Epithelial cell of proximal tubule (primary cell): ENCODE measurements at places on chromosomes 2 and 18.
A peak's percentile ranks its signal among the peaks of the same experiment; 100 is the strongest.

GRCh38 chr2:170322140-170322766 is 144.3 kb downstream of the MYO3B start:
- DNase-seq: no peak

- no peak for DNase-seq
These were observed 164.9 kb upstream of the ZFP36L2 start for GRCh38 chr2:43391201-43391877.

DNA sequence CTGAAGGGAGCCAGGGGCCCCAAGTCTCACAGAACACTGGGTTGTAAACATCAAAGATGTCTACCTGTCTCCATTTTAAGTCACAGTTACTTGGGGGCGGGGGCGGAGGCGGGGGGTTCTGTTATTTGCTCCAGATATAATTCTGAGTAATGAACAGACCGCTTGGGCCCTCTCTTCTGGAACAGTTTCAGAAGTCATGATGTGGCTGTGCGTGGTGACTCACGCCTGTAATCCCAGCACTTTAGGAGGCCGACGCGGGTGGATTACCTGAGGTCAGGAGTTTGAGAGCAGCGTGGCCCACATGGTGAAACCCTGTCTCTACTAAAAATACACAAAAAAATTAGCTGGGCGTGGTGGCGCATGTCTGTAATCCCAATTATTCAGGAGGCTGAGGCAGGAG is 157.9 kb upstream of the APCDD1 start:
- no peak for DNase-seq

DNA sequence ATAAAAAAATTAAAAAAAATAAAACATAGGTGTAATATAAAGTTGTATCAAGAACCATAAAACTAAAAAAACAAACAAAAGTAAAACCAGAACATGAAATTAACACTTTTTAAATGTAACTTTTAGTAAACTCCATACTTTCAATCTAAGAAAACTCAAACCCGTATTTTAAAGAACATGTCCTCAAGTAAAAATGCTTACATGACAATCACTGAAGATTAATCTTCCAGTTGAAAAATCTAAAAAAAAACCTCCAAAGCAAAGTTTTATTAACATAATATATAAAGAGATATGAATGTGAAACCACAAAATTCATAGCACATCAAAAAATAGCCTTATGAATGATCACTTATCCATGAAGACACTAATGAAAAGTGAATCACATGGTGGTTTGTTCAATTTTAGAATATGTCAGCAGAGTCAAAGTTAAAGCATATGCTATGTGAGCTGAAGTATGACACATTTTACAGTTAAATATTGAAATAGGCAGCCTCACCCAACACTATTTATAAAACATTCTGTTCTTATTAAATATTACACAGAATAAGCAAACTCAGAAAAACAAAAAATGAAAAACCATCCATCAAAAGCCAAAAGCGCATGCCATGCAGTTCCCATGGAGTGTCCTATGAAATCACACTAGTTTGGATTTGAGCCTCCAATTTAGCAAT is 23.1 kb upstream of the CHAC2 start:
- no peak for DNase-seq

- DNase-seq: no peak
These were observed 48.9 kb downstream of the COPS8 start for GRCh38 chr2:237134321-237135230.

GRCh38 chr2:55157474-55157884 is 74.6 kb downstream of the CLHC1 start:
- DNase-seq: no peak

GRCh38 chr2:36337354-36337753 is 18.2 kb upstream of the CRIM1 start:
- no peak for DNase-seq

DNA sequence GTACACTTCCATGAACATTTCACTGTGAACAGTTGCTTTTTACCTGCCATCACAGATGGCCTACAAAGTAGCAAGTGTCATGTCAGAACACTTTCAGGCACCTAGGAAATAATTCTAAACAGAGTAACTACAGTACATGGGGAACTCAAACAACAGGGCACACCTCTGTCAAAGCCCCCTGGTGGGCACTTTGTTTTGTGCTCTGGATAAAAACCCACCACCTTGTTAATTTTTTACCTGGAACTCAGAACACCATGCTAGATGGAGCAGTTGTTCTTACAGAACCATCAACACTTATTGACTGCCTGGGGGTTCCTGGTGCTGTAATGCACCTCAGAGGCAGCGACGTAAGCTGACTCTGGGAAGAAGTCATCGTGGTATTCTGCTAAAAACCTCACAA is 2.3 kb downstream of the MSL3B start:
- DNase-seq: no peak

- DNase-seq: no peak
These were observed 150.5 kb upstream of the XPO1 start for GRCh38 chr2:61688369-61689334.

DNA sequence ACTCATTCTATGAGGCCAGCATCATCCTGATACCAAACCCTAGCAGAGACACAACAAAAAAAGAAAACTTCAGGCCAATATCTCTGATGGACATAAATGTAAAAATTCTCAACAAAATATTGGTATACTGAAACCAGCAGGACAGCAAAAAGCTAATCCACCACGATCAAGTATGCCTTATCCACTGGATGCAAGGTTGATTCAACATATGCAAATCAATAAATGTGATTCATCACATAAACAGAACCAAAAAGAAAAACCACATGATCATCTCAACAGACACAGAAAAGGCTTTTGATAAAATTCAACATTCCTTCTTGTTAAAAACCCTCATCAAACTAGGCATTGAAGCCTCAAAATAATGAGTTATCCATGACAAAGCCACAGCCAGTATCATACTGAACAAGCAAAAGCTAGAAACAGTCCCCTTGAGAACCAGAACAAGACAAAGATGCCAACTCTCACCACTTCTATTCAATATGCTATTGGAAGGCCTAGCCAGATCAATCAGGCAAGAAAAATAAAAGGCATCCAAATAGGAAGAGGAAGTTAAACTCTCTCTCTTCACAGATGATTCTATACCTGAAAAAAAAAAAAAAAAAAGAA is 45.3 kb downstream of the RTTN start:
- DNase-seq: no peak

- no peak for DNase-seq
These were observed 309.9 kb upstream of the RAB12 start for GRCh38 chr18:8299054-8299980.

DNA sequence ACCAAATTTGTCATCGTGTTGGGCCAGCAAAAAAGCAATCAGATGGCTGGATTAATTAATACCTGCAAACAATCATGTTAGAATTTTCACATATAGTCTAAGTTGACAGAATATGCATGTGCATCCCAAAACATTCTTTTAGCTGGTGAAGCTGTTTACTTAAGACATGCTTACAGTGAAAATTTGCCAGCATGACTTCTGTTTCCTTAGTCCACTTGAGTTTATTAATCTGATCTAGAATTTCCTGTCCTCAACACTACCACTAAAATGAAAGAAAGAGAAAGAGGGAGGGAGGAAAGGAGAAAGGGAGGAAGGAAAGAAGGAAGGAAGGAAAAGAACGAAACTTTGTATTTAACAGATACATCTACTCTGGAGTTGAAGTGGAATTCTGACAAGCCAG is 2109.9 kb upstream of the PIK3C3 start:
- no peak for DNase-seq

- no peak for DNase-seq
These were observed 7.7 kb downstream of the DNMT3A start for GRCh38 chr2:25333981-25334380.

GRCh38 chr2:24489465-24490180 is 1.4 kb upstream of the NCOA1 start:
- no peak for DNase-seq

GRCh38 chr2:206920310-206920709 is 19.0 kb upstream of the CPO start:
- no peak for DNase-seq

- DNase-seq: no peak
These were observed 420.9 kb upstream of the POU3F3 start for GRCh38 chr2:104432991-104433390.

DNA sequence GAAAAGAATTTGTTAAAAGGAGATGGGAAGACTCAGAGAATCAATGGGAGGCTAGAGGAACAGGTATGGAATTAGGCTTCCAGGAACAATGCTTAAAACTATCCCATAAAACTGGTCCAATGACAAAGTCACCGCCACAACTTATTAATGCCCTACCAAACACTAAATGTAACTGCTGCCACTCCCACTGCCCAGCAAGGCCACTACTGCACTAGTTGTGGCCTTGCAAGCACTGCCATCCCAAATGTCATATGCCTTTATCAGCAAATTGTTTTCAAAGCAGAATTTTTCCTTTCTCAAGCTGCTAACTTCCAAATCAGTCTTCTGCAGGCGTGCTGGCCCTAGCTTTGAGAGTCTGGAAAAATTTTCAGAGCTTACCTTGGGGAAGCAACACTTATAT is 14.5 kb upstream of the C2orf69 start:
- DNase-seq: no peak

GRCh38 chr2:12465631-12466135 is 251.1 kb upstream of the TRIB2 start:
- no peak for DNase-seq

DNA sequence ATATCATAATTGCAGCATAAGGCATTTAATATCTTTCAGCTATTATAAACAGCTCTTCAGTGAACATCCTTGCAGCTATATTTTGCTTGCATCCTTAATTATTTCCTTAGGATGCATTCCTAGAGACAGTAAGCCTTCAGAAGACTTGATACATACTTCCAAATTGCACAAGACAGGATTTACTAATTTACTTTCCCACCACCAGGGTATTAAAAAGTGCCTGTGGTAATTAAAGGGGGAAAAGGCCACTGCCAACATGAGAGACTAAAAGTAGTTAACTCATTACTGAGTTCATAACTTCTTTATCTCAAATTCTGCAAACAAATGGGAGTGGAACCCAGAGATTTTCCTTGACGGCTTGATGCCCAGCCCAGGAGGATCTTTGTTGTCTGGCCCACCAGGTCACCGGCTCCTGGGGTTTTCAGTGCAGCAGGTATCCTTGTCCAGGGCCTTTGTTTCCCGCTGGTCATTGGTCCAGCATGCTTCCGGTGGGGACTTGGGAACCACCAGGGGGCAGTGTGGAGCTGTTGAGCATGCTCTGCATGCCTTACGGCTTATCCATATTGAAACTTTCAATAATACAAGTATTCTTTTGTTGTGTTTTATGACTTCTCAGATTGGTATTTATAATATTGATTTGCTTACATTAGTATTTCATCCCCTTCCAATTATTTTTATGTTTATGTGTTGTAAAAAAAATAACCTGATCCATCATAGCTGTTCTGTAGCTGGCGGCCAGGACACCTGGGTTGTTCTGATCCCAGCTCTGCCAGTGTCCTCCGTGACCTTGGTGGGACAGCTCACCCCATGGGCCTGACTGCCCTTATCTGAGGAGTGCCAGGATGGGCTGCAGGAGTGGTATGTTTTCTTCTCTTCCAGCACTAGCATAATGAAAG is 61.4 kb downstream of the TGOLN2 start:
- DNase-seq: no peak

DNA sequence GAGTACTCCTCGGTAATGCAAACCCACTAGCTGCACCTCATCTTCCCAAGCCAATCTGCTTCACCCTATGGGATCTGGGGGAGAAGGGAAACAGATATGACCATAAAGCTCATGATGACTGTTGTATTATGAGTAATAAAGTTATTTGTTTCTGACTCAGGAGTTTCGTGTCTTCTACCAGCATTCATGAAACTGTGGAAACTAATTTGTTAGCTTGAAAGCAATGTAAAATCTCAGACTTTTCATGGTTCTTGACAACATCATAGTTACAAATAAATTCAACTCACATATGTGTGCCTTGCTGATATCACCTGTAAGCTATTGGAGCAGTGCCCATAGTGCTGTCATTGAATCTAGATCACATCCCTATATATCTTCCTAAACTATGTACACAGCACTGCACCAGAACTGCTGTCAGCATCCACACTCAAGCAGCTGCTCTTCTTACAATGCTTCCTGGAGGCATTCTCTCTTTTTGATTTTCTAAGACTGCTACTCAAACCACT is 135.6 kb upstream of the KYNU start:
- no peak for DNase-seq

- DNase-seq: no peak
These were observed 1390.4 kb downstream of the SUCLG1 start for GRCh38 chr2:83068714-83069113.

- DNase-seq: no peak
These were observed 636 bp downstream of the CBLN2 start for GRCh38 chr18:72543357-72544055.

DNA sequence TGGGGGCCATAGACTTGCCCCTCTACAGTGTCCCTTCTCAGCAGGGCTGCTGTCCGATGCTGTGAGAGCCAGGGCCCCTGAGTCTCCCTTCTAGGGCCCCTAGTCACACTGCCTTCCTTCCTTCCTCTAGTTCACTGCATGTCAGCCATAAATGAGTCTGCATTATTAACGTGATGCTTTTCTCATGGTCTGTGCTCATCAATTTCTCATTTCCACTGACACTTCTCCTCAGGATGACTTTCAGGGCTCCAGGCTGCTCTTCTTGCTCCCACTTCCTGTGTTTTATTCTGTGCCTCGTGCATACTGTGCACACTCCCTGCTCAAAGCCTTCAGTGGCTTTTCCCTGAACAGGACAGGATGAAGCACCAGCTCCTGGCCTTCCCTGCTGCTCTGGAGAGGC is 146.5 kb downstream of the FAM210A start:
- no peak for DNase-seq

DNA sequence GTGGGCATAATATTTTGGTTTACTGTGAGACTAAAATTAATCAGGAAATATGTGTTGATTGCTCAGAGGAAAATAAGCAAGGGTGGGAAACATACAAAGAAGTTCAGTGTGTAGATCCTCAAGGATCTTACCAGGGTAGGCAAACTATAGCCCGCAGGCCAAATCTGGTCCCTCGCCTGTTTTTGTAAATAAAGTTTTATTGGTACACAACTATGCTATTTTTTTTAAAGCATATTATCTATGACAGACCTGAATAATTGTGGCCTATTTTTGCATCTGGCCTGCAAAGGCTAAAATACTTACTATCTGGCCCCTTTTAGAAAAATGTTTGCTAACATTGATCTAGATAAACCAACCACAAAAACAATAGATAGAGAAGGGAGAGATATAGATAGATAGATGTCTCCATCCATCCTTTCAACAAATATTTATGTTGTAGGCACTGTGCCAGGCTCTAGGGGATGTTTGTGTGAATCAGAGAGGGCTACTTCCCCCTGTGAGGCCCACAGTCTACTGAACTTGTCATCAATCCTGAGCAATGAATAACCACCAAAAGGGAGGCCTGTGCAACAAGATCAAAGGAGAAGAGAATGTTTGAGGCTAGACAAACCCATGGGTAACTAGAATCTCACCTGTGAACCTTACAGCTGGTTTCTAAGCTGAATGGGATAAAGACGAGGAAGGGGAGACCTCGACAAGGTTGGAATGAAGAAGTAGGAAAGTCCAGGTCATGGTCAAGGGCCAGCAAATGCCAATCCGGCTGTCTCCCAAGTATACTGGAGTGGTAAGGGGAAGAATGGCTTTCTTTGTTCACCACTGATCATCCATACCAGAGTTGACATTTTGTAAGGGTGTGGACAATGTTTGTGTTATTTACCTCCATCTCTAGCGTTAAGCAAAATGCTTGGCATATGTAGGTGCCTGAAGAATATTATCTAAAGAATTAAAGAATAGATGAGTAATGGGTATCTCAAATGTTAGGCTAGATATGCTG is 23.6 kb downstream of the ALPK2 start:
- peak; percentile 38 for DNase-seq

- DNase-seq: no peak
These were observed 182.7 kb upstream of the EPC2 start for GRCh38 chr2:148461876-148462275.

- DNase-seq: no peak
These were observed 22.3 kb downstream of the PECR start for GRCh38 chr2:216059233-216059834.

- no peak for DNase-seq
These were observed 435.6 kb upstream of the HS6ST1 start for GRCh38 chr2:128754246-128754724.
